Activated naive CD8-positive, alpha-beta T cell treated with anti-CD3 and anti-CD28 coated beads, Interleukin-2, amount 10 ng/mL, durations not matched to agents 7 days and 5 days (primary cell): ENCODE measurements at places on chromosomes 6 and 20.

- no peak for DNase-seq
- H3K27me3 ChIP-seq = peaks cover 2% of the 10 kb centered on the region
- H3K4me3 ChIP-seq = no peak overlapping the region
- H3K4me1 ChIP-seq = no peaks in the 10 kb centered on the region
Observed at GRCh38 chr6:128507337-128508310, 12.8 kb downstream of the PTPRK start.

DNA sequence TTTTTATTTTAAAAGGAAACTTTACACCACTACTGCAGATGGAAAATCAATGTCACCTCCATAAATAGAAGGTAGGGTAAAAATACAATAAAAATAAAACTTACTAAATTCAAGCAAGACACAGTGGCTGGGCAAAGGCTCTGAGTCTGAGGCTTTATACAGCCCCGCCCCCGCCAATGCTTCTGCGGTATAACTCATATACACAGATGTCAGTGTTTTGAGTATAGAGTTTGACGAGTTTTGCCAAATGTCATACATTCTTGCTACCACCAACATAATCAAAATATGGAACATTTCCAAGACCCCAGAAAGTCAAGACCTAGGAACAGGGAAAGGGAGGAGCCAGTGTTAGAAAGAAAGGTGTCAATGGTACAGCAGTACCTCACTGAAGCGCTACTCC, 12.8 kb downstream of the NFATC2 start:
- H3K27me3 ChIP-seq = no peaks in the 10 kb centered on the region
- peak overlapping the region; percentile 52 for H3K27ac ChIP-seq
- peaks cover 78% of the 10 kb centered on the region for H3K4me1 ChIP-seq
- H3K36me3 ChIP-seq = peaks cover 18% of the 10 kb centered on the region
- peak overlapping the region; percentile 50 for H3K4me3 ChIP-seq

- H3K4me1 ChIP-seq = peaks cover 25% of the 10 kb centered on the region
- no peaks in the 10 kb centered on the region for H3K27me3 ChIP-seq
- no peak overlapping the region for H3K4me3 ChIP-seq
- peak overlapping the region; percentile 30 for H3K27ac ChIP-seq
- DNase-seq = no peak
Observed at GRCh38 chr6:36685926-36686667, 7.6 kb downstream of the CDKN1A start.

DNA sequence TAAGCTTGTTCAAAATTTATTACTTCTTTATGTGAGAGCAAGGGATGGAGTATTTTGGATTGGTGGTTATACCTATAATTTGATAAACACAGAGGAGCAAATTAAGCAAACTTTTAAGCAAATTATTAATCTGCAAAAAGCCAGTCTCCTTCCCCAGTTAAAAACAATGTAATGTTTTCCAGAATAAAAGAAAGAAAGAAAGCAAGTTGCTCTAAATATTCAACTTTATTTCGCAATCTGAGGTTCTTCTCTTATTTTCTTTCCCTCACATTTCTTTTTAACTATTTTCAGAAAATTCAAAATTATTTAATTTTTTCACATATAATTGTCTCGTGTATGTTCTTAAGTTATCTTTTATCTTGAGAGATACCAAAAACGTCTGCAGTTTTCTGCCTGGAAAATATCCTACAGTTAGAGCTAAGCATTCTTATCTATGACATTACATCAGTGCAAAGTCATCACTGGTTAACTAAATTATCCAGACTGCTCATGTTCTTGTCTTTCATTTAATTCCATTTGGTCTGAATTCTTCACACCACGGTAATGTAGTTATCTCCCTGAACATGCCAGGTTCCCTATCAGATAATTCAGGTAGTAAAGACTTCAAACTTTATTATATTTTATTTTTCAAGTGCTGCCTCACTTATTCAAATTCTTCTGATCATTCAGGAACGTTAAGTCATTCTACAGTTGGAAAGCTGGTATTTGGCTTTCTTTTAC, 3.3 kb upstream of the CNKSR3 start:
- no peaks in the 10 kb centered on the region for H3K36me3 ChIP-seq
- H3K27ac ChIP-seq = no peak overlapping the region
- no peak for DNase-seq
- no peak overlapping the region for H3K4me3 ChIP-seq

GRCh38 chr20:53539516-53539915, 54.1 kb downstream of the ZNF217 start:
- no peak for DNase-seq
- H3K4me3 ChIP-seq = no peak overlapping the region
- H3K27me3 ChIP-seq = no peaks in the 10 kb centered on the region
- H3K27ac ChIP-seq = no peak overlapping the region

DNA sequence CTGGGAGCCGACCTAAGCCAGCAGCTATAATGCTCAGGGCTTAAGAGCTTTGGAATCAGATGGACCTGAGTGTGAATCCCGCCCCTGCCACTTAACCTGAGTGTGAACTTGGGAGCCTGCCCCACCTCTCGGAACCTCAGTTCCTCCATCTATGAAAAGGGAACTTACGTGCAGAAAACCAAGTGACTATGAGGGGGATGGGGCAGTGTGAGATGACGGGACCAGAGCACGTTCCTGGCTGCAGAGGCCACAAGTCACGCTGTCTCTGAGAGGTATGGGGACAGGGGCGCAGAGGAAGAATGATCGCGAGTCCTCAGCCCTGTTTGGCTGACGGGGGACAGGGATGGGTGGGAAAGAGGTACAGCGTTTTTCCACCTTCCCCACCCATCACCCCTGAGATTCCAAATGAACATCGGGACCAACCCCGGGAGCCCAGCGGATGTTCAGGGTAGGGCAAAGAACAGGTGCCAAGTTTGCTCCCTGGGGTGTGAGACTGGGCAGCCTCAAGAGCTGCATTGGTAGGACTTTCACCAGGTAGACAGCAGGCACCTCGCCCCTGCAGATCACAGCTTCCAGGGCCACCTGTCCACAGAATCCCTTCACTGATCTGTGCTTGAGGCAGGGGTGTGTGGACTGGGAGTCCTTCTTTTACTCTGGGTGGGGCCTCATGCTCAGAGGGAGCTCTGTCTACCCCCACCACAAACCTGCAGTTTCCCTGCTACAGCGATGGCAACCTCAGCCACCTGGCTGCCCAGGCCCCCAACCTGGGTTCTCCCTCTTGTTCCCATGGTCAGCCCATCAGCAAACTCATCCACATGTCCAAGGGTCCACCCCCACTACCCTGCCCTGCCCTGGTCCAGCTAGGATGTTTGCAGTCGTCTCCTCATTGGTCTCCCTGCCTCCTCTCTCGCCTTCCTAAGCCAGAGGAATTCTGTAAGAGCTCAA, 85.8 kb downstream of the CEBPB start:
- H3K4me3 ChIP-seq = no peak overlapping the region
- no peaks in the 10 kb centered on the region for H3K36me3 ChIP-seq
- no peak overlapping the region for H3K27ac ChIP-seq
- peaks cover 9% of the 10 kb centered on the region for H3K4me1 ChIP-seq
- no peak for DNase-seq
- H3K27me3 ChIP-seq = peaks cover 6% of the 10 kb centered on the region

DNA sequence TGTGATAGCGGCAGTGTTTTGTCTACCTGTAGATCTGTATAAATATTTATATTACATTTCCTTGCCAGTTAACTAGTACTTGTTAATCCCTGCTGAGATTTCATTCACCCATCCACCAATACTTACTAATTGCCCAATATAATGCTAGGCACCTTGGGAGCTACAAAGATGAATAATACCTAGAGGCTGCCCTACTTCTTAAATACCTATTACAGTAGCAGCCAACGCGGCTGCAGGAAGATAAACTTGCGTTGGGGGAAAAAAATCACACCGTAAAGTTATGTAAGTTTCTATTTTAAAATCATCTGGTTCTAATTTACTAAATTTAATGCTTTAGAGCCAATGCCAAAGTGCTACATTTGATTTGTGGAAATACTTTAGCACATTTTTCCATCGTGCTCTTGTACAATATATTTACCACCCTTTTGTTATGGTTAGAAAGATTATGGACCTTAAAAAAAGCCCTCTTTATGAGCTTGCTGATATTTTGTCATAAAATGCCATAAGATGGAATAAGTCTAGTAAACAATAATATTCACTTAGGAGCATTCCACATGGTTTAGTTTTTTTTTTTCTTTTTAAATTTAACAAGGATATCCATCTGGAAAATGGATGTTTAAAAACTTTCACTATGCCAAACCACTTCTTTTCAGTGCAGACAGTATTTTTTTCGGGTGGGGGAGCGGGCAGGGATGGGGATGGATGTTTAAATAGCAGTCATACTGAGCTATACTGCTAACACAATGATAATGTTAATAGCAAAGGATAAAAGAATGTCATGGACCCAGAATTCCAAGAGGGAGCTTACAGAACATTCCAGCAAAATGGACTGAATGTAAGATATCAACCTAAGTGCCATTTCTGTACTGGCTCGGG, 13.2 kb upstream of the NEDD9 start:
- peaks cover 67% of the 10 kb centered on the region for H3K36me3 ChIP-seq
- H3K4me3 ChIP-seq = no peak overlapping the region
- no peaks in the 10 kb centered on the region for H3K27me3 ChIP-seq

- no peaks in the 10 kb centered on the region for H3K36me3 ChIP-seq
- no peak for DNase-seq
- H3K27ac ChIP-seq = no peak overlapping the region
- H3K4me3 ChIP-seq = no peak overlapping the region
Observed at GRCh38 chr6:63883597-63883996, 248.0 kb downstream of the PHF3 start.

- H3K4me3 ChIP-seq = no peak overlapping the region
- H3K4me1 ChIP-seq = no peaks in the 10 kb centered on the region
- DNase-seq = no peak
- no peak overlapping the region for H3K27ac ChIP-seq
Observed at GRCh38 chr20:6623989-6624388, 143.5 kb upstream of the BMP2 start.

DNA sequence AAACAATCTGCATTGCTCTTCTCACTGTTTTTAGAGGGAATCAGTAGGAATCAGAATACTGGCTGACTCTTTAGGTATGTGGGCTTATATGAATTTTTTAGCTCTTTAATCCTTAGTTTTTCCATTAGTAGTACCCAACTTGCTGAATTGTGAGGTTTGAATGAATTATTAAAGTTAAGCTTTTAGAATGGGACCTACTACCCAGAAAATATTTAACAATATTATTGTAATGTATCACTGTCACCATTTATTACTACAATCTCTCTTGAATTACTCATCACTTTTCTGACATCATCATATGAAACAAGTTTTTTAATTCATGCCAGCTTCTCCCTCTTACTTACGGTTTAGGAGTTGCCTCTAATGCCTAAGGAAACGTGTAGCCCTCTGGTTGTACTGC, 212.7 kb downstream of the BCKDHB start:
- H3K4me1 ChIP-seq = no peaks in the 10 kb centered on the region
- no peak overlapping the region for H3K4me3 ChIP-seq
- no peaks in the 10 kb centered on the region for H3K27me3 ChIP-seq
- H3K27ac ChIP-seq = no peak overlapping the region
- no peak for DNase-seq

DNA sequence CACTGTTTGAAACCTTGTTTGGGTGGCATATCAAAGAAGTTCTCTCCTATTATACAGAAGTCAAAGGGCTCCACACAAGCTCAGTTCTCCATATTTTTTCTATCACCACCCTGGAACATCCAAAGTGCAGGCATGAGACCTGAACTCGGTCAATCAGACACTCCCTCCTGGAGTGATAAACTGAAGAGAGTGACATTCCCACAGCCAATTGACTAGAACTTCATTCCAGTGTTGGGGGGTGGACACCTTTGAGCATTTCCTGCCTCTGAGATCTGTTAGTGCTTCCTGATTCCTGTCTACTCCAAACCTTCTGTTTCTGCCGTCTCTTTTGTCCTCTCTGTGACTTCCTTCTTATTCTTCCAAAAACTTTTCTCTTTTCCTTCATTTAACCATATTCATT, 220.7 kb upstream of the NOX3 start:
- no peaks in the 10 kb centered on the region for H3K27me3 ChIP-seq
- no peak overlapping the region for H3K27ac ChIP-seq
- H3K4me1 ChIP-seq = no peaks in the 10 kb centered on the region
- H3K4me3 ChIP-seq = no peak overlapping the region

- no peak overlapping the region for H3K4me3 ChIP-seq
- H3K36me3 ChIP-seq = peaks cover 2% of the 10 kb centered on the region
- peak; percentile 49 for DNase-seq
- H3K27me3 ChIP-seq = peaks cover 6% of the 10 kb centered on the region
- peaks cover 3% of the 10 kb centered on the region for H3K4me1 ChIP-seq
Observed at GRCh38 chr6:44456070-44456965, 68.8 kb downstream of the CDC5L start.

- H3K36me3 ChIP-seq = peaks cover 2% of the 10 kb centered on the region
- DNase-seq = no peak
- no peak overlapping the region for H3K27ac ChIP-seq
- no peak overlapping the region for H3K4me3 ChIP-seq
Observed at GRCh38 chr6:107217248-107217647, 101.9 kb upstream of the BEND3 start.

GRCh38 chr6:110337486-110337885, 20.7 kb downstream of the METTL24 start:
- no peaks in the 10 kb centered on the region for H3K36me3 ChIP-seq
- H3K27me3 ChIP-seq = no peaks in the 10 kb centered on the region
- no peak overlapping the region for H3K27ac ChIP-seq

- H3K27me3 ChIP-seq = no peaks in the 10 kb centered on the region
- H3K4me3 ChIP-seq = no peak overlapping the region
- no peak overlapping the region for H3K27ac ChIP-seq
- DNase-seq = no peak
- H3K36me3 ChIP-seq = peaks cover 1% of the 10 kb centered on the region
Observed at GRCh38 chr20:59131551-59132285, 31.9 kb upstream of the ZNF831 start.

GRCh38 chr6:22247916-22248482, 48.8 kb downstream of the PRL start:
- H3K4me1 ChIP-seq = no peaks in the 10 kb centered on the region
- H3K36me3 ChIP-seq = no peaks in the 10 kb centered on the region
- no peaks in the 10 kb centered on the region for H3K27me3 ChIP-seq
- no peak overlapping the region for H3K4me3 ChIP-seq

DNA sequence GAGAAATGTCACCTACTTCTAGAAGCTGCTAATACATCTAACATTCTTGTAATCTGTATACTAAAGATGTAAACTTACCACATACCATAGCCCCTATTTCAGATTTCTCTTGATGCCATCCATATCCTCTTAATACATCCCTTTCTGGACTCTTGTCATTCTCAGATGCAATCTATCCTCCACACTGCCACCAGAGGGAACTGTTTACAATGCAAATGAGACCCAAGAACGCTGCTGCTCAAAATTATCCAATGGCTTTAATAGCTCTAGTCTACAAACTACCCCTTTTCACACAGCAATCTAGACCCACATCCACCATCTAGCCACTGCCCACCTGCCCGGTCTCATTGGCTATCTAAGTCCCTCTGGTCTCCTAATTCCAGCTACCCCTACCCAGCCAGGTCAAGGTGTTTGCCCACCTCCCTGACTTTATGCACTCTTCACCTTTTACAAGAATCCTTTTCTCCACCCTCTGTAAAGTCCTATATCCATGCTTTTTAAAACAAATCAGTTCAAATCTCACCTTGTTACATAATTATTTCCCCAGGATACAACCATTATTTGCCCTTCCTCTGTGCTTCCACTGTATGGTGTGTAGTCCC, 14.8 kb downstream of the FAXC start:
- H3K27me3 ChIP-seq = peaks cover 35% of the 10 kb centered on the region
- no peak overlapping the region for H3K27ac ChIP-seq
- H3K36me3 ChIP-seq = no peaks in the 10 kb centered on the region
- peak overlapping the region; percentile 7 for H3K4me3 ChIP-seq
- DNase-seq = no peak
